Neural cell (in vitro differentiated cells): ENCODE measurements at places on chromosomes 5 and 9. TPM values are rescaled to one million over a fixed set of nuclear protein-coding genes. Genes with fewer than 3 reads are reported as not detected.

The SPATA9 gene
- 1.1 and 5.8 TPM in 2 replicates for polyA plus RNA-seq

The FOXD4L4 gene
- polyA plus RNA-seq = 0.10 TPM in 1 of 2 replicates, not detected in the other

The CANX gene
- 227 and 232 TPM in 2 replicates for polyA plus RNA-seq

The SMIM32 gene
- polyA plus RNA-seq = 3.6 and 4.9 TPM in 2 replicates

The RMRP gene
- 9,508 TPM in 1 of 2 replicates, not detected in the other for polyA plus RNA-seq

The ADRA1B gene
- 1.1 and 1.4 TPM in 2 replicates for polyA plus RNA-seq

The ANXA2R gene
- not detected in 2 replicates for polyA plus RNA-seq

The CPEB4 gene
- 37.9 and 42.2 TPM in 2 replicates for polyA plus RNA-seq

The ENG gene
- 0.10 TPM in 1 of 2 replicates, not detected in the other for polyA plus RNA-seq

The ENTPD2 gene
- polyA plus RNA-seq = not detected in 2 replicates

The SPATA6L gene
- 0.58 and 0.89 TPM in 2 replicates for polyA plus RNA-seq

The C9orf153 gene
- polyA plus RNA-seq = not detected in 2 replicates

The SLC4A9 gene
- not detected in 2 replicates for polyA plus RNA-seq

The HBEGF gene
- 6.7 and 9.8 TPM in 2 replicates for polyA plus RNA-seq

The PCDHB7 gene
- polyA plus RNA-seq = 0.99 and 2.1 TPM in 2 replicates

The C5orf58 gene
- polyA plus RNA-seq = not detected in 2 replicates
